ENCODE measurements at places on chromosomes 11 and 22. TPM values are rescaled to one million over a fixed set of nuclear protein-coding genes. Genes with fewer than 3 reads are reported as not detected.

- no peak for DNase-seq
Measured at GRCh38 chr11:64876835-64877341, 1.5 kb downstream of the EHD1 start.

Gene NAALADL1
- total RNA-seq, result 1.6 TPM

Gene MUC5AC
- not detected for total RNA-seq

Gene TSG101
- total RNA-seq, result 118 TPM

GRCh38 chr22:49102367-49102766 is 725.3 kb downstream of the BRD1 start:
- DNase-seq, result no peak

GRCh38 chr11:117860139-117860538 is 16.3 kb downstream of the FXYD6 start:
- no peak for DNase-seq

DNA sequence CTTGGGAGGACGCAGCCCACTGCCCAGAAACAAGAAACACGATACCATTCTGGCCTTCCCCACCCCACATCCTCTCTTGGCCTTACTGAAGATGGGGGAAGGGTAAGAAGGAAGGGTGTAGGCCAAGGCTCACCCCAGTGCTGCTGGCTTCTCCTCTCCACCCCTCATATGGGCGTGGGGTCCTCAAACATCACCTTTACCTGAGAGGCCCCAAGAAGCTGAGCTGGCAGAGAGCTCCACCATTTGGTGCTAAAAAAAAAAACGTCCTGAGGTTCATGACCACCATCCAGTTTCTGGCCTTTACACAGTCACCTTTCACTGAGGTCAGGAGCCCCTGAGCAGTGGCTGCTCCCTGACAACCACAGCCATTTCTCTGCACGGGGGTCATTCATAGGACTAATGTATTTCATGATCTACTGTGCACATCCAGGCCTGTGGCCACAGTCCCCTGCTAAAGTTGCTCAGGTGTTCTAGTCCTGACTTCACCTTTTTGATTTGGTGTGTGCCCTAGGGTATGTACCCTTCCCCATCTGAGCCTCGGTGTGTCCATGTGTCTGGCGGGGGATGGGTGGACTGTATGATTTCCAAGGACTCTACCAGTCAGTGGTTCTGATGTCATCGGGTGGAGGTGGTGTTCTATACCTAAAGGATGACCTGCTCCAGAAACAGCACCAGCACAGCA is 15.1 kb downstream of the RHOG start:
- DNase-seq, result no peak

- no peak for DNase-seq
Measured at GRCh38 chr11:78220218-78221157, 31.8 kb downstream of the USP35 start.

Gene ALX4
- total RNA-seq, result not detected

DNA sequence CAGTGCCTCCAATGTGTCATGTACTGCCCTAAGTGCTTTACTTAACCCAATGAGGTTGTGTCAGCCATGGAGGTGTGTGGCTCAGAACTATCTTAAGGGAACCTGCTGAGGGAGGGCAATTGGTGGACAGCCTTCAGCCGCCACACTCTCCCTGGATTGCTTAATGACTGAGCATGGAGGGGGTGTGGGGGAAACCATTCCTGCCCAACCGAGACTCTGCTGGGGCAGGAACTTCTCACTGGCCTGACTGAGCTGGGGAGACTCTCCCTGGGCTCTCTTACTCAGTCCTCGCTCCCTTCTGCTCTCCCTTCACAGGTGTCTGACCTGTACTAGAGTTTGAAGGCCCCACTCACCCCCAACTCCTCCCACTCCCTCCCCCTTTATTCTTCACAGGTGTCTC is 114.8 kb downstream of the CCDC81 start:
- no peak for DNase-seq

- no peak for DNase-seq
Measured at GRCh38 chr11:266676-267439, 11.3 kb upstream of the NLRP6 start.

DNA sequence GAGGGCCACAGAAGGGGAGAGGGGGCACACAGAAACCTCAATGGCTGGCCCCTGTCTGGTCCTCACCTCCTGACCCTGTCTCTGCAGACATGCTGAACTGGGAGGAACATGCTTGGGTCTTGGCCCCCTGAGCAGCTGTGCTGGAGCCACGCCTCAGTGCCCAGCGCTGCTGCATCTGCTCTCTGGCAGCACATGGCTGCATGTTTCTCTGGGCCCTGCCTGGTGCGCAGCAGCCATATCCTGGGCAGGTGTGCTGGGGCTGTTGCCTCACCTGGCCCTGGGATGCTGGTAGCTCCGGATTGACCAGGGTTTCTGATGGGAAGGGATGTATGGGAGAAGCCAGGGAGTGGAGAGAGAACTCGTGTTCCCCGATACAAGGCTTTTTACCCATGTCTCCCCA is 248.0 kb downstream of the ST3GAL4 start:
- no peak for DNase-seq

DNA sequence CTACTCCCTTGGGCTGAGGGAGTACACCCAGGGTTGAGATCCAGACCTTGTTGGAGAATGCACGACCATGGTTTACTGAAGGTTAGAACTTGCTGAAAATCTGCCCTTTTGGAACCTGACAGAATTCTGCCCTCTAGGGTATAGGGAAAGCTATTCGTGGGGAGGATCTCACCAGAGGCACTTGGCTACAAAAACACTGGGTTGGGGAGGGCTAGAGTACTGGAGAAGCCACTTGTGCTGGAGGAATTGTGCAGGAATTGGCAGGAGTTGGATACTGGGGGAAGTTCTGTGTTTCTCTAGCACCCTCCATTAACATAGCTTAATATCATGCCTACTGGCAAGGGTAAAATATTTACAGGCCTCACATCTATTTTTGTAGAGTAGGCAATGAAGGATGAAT is 55.8 kb downstream of the PPME1 start:
- DNase-seq, result no peak

DNA sequence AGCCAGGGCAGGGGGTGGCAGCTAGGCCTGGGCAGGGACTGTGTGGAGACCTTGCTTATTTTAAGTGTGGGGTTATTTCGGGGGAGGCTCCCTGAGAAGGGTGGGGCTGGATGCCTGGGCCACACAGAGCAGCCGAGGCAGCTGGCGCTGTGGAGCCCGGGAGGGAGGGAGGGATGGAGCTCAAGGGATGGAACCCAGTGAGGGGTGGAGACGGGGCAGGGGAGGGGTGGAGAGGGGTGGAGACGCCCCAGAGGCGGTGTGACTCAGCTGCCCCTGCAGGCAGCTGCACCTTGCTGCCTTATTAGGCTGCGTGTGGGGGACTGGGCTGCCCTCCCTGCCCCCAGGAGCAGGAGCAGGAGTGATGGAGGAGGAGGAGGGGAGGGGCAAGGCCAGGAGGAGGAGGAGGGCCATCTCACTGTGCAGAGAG is 9.8 kb upstream of the TSSC4 start:
- DNase-seq, result no peak

DNA sequence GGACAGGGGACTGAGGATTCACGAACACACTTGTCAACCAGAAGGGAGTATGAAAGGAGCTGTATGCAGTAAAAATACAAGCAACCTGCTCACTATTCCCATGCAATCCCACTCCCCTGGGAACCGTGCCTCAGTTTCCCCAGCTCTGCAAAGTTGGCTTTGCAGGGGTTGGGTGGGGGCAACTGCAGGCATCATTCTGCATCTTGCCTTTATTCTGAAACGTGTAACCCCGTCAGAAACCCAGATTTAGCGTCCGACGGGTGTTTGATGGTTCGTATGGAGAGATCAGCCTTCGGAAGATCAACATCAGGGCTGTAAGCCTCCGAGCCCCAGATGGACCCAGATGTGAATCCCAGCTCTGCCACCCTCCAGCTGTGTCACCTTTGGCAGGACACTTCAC is 3.6 kb downstream of the CYTH4 start:
- no peak for DNase-seq

GRCh38 chr11:8533332-8533731 is 60.7 kb downstream of the STK33 start:
- DNase-seq, result no peak

GRCh38 chr22:45053094-45053493 is 43.3 kb upstream of the PHF21B start:
- DNase-seq, result no peak

- DNase-seq, result no peak
Measured at GRCh38 chr11:101508370-101508769, 75.4 kb downstream of the TRPC6 start.

DNA sequence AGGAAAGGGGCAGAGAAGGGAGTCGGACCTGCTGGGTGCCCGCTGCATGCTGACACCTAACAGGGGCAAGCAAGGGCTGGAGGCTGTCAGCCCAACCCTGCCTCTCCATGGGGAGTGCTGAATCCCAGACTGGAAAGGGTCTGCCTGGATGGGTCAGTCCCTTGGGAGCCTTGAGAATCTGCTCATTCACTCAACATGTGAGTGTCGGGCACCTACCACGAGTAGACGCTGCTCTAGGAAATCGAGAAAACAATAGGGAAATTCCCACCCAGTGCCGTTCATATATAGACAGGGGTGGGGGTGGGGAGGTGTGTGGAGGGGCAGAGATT is 4.4 kb upstream of the CTSD start:
- peak; percentile 11 for DNase-seq

DNA sequence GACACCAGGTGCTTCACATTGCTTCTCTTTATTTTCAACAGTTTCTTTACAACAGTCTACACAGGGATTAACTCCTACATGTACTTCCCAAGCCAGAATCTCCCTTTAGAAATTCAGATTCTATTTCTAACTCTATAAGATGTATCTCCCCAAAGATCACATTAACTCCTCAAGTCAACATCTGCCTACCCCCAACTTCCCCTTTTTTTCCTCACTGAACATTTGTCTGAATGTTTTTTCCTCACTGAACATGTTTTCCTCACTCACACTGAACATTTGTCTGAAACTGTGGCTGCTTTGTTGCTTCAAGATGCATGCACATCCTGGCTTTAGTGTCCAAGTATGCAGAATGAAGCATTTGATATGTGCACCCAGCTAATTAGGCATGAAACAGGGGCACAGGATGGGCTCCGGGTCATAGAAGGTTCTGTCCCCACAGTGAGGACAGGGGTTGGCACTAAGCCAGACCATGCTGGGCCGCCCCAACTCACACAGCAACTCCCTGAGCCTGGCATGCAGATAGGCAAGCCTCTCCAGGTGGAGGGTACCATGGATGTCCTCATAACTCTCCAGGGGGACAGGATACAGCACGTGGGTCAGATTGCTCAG is 11.3 kb downstream of the PRAME start:
- DNase-seq, result no peak

GRCh38 chr22:49656291-49656851 is 171.3 kb downstream of the BRD1 start:
- DNase-seq, result no peak

GRCh38 chr11:102994105-102994504 is 38.6 kb upstream of the MMP13 start:
- no peak for DNase-seq

GRCh38 chr11:61141601-61142028 is 19.6 kb downstream of the VPS37C start:
- no peak for DNase-seq

DNA sequence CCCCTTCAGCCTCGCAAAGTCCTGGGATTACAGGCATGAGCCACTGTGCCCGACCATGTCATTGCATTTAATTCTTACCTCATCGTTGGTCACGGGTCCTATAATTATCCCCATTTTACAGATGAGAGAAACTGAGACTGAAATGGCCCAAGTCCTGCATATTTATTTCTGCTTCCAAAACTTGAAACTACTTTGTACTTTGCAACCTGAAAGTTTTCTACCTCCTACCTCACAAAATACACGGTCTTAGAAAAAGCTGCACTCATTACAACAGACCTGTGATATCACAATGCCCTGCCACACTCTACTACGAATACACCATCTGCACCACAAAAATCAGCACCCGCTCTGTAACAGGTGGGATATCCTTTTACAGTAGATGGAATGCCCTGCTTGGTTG is 189.1 kb downstream of the ADAMTS15 start:
- no peak for DNase-seq

Gene GALNT18
- 76.9 TPM for total RNA-seq

DNA sequence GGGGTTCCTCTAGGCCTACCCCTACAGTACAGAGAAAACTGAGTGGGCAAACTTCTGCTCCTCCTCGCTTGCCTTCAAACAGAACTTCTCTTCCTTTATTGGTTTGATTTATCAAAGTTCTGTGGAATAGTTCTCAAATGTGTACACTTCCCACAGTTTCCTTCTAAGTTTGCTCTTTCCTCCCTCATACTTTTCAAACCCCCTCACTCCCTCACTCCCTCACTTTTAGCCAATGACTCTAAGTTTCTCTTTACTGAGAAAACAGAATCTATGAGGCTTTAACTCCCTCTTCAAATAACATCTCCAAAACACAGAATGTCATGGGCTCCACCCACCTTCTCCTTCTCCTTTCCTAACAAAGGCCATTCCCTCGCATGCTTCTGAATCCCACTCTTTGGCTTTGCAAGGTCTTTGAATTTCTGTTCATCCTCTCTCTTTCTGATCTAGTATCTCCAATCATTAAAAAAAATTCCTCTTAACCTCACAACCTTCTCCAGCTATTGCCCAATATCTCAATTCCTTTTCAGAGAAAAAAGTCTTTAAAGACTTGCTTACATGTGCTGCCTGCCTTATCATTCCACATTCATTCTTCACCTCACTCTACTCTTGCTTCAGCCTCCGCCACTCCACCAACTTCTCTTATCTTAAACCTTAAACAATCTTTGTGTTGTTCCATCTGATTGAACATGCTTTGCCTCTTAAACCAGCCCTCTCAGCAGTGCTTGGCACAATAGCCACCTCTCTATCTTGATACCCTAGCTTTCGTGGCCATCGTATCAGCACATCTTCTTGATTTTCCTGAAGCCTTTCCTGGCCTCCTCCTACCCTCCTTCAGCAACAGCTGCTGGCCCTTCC is 57.2 kb downstream of the DDI1 start:
- DNase-seq, result no peak

DNA sequence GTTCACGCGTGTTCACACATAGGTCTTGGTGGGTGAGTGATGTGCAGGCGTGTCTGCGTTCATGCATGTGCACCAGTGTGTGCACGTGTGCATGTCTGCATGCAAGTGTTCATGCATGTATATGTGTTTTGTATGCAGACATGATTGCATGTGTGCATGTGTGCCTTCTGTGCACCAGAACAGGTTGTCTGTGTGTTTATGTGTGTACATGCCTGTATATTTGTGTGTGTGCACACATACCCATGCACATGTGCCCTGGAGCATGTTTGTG is 4.9 kb downstream of the ZDHHC8 start:
- DNase-seq, result no peak

- no peak for DNase-seq
Measured at GRCh38 chr22:23065069-23065451, 5.3 kb upstream of the GNAZ start.

GRCh38 chr11:16312233-16312765 is 44.0 kb downstream of the SOX6 start:
- DNase-seq, result no peak

DNA sequence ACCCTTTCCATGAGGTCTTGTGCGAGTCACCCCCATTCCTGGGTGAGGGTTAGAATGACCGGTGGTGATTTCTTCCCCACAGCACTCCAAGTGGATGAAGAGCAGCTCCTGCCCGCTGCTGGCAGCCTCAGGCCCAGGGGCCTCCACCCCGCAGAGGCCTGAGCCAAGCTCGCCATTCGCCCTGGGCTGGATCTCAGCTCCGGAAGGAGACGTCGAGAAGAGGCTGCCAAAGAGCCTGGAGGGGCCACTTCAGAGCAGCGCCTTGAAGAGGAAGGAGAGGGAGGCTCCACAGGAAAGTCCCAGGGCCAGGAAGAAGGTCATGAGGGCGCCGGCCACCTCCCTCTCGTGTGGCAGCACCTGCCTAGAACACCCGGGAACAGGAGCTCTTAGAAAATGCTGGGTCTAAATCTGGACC is 8.4 kb downstream of the SLC29A2 start:
- DNase-seq, result no peak

- DNase-seq, result no peak
Measured at GRCh38 chr11:111776398-111777093, 10.4 kb upstream of the PPP2R1B start.

Gene INSC
- not detected for total RNA-seq

Data from glutamatergic neuron (in vitro differentiated cells).